Epithelial cell of proximal tubule (primary cell): ENCODE measurements at places on chromosomes 3 and 15. TPM values are rescaled to one million over a fixed set of nuclear protein-coding genes. Genes with fewer than 3 reads are reported as not detected.

GRCh38 chr15:96335411-96336024 lies 5.0 kb downstream of the NR2F2 start:
- no peak for DNase-seq

GOLGA8N gene
- 0.29 and 0.46 TPM in 2 replicates for total RNA-seq

DNA sequence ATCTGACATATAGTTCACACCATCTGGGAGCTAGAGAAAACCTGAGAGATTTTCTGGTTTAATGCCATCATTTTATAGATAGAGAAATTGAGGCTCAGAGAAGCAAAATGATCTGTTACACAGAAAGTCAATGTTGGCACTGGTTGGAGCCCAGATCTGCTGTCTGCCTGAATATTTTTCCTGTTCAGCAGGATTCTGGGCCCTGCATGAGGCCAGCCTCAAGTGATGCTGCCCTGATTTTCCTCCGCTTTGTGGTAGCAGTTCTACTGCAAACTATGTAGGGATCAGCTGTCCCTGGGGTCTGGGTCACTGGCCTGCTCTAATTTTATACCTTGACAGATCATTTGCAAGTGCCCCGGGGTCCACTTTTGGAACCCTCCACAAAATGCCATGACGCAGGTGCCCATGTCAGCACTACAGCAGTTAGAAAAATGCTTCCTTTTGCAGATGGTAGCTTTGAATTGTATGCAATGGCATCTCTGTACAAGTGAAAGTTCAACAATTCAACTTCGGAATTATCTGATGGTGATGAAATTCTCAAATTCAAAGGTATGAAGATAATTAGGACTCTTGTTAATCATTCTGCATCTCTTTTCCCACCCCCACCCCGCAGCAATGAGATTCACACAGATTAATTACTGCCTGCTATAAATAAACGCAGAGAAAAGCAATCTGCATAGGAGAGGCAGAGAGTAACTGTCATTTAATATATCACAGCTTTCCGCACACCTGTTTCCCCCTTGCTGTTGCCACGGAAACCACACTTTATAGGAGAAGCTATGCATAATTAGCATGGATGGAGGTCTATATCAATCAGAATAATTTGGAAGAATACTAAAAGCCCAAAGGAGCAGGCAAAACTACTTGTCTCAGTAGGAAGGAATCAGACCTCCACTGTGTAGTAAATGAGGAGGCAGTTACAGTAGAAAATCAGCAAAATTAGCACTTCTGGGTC lies 222.6 kb downstream of the PDCD6IP start:
- no peak for DNase-seq

DNA sequence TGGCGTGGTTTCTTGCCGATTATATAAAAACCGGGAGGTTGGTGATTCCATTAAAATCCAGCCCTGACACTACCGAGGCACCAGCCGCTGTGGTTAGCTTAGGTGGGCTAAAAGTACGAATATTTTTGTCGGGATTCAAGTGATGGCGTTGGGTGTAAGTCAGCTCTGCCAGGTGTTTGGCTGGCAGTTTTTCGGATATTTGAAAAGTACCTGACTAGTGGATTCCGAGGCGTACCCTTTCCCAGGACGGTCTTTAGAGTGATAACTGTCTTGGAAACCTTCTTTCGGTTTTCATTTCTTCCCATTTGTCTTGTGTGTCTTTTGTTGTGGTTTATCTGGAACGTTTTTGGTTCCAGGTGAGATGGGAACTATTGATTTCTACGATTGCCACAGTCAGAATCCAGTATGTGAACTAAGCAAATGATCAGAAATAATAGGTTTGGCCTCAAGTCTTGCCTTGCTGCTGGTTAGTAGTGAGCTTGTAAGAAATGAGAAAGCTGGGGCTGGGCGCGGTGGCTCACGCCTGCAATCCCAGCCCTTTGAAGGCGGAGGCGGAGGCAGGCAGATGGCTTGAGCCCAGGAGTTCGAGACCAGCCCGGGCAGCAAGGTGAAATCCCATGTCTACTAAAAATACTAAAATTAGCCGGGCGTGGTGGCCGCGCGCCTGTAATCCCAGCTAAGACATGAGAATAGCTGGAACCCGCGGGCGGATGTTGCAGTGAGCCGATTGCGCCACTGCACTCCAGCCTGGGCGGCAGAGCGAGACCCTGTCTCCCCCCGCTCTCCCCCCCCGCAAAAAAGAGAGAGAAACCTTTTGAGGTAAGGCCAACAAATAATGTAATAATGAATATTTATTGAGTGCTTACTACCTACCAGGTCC lies 1.4 kb downstream of the FYTTD1 start:
- DNase-seq = no peak

DNA sequence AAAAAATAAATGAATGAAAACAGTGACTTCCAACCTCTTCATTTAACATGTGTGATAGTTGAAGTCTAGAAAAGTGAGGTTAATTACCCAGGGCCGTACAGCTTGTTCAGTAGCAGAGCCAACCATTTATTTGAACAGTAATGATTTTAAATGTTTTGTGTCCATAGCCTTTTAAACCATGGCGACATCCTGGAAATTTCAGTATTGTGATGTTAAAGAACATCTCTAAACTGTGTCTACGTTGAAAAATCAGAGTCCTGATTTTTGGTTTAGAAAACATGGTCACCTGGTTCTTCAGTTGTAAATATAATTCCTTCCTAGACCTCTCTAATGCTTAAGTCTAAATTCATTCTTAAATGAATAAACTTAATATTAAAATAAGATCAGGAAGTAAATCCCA lies 14.2 kb downstream of the LPP start:
- no peak for DNase-seq

DNA sequence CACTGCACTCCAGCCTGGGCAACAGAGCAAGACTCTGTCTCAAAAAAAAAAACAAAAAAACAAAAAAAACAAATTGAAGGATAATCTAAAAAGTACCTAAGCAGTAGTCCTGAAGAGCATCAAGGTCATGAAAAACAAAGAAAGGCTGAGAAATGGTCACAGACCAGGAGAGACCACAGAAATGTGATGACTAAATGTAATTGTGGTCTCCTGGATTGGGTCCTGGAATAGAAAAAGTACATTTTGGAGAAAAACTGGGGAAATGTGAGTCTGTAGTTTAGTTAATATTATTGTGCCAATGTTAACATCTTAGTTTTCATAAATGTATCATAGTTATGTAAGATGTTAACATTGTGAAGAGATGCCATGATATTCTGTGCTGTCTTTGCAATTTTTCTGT lies 267.5 kb upstream of the NR2E3 start:
- no peak for DNase-seq

DNA sequence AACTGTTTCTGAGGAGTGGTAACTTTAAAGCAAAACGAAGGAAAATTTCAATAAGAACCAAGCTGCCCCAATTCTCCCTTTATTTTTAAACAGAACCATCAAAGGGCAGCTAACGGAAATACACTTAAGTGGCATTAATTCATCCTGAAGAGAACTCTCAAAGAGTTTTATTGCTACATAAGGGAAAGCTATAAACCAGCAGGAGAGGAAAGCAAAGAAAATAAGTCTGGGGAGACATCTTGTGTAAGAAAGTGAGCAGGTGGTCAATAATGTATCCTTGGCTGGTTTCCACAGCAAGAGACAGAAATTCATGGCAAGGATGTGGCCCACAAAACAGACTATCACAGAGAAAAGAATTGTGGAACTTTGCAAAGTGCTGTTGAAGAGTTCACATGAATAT lies 40.0 kb upstream of the CMSS1 start:
- DNase-seq = no peak

DNA sequence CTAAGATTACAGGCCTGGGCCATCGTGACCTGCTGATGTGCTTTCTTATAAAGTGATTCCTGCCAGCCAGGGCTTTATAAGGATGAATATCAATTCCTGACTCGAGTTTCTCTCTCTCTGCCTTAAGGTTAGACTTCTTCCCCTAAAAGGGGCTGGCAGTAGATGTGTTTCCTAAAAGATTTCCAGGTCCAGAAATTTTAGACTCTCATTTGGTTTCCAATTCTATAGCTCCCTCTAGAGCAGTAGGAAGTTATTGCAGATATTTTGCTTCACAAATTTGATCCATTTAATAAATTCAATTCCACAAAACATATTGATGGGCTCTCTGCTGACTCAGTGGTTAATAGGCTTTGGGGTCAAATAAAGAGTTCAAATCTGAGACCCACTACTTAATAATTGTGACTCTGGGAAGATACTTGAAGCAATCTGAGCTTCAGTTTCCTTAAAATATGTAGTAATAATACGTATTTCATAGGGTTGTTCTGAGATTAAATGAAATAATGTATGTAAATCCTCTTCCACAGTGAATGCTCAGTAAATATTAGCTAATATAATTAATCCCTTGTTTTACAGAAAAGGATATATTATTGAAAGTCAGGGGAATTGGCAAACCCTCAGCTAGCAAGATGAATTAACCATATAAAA lies 2.1 kb downstream of the TRIM69 start:
- no peak for DNase-seq

CAND2 gene
- 5.9 and 6.1 TPM in 2 replicates for total RNA-seq

- DNase-seq = no peak
These were observed 611 bp upstream of the SLC27A2 start for GRCh38 chr15:50181201-50181968.

DNA sequence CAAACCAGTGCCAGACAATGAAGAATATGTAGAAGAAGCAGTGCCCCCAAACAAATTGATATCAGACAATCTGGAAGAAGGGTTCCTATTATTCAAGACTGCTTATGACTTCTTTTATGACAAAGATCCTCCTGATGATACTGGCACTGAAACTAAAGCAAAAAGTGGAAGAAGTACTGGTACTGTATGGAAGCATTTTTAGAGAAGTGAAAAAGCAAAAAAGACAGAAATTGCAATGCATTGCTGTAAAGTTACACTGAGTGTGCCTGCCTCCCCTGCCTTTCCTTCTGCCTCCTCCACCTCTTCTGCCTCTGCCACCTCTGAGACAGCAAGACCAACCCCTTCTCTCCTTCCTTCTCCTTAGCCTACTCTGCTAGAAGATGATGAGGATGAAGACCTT lies 167.6 kb downstream of the PLCL2 start:
- DNase-seq = no peak

DNA sequence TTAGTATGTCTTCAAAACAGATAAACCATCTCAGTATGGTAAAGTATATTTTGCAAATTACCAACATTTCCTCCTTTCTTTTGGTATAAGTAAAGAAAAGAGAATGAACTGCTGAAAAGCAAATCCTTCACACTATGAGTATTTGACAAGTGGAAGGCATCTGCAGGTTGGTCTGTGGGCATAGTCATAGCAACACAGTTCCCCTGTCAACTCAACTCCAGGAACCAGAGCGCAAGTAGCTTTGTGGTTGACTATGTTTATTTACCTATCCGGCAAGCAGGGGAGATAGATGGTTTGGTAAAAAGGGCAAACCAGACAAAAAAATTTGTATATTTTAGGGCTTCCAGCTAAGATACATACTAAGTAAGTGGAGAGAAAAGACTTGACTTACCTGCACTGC lies 88.3 kb upstream of the PPIB start:
- no peak for DNase-seq
